ENCODE measurements at places on chromosomes 2 and 18. TPM values are rescaled to one million over a fixed set of nuclear protein-coding genes. Genes with fewer than 3 reads are reported as not detected.

DNA sequence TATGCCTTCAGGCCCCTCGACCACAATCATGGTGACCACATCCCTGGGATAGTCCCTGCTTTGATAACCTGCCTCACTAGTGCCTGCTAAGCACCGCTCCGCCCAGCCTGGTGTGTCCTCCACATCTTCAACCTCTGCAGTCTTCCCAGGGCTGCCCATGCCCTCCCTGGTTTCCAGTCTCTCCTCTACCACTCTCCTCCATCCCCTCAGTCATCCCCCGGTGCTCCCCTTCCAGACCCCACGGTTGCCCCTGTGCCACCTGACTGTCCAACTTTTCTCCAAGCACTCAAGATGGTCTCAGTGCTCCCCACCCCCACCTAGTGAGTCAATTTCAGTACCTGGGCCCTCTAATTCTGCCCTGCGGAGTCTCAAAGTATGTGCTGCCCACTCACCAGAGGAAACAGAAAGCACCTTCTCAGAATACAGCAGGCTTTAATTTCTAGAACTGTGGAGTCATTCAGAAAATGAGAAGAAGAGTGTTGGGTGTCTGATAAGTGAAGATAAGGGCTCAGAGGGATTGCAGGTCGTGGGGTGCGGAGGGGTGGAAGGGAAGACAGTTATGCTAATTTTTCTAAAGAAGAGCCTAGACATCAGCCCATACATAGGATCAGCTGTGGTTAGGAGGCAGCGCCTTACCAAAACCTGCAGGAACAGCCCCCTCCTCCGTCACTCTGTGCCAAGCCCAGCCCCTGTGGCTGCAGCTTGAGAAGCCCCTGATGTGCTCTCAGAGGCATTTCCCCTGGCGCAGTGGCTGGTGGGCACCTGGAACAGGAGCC lies 53.6 kb upstream of the CAB39 start:
- DNase-seq, result no peak

DNA sequence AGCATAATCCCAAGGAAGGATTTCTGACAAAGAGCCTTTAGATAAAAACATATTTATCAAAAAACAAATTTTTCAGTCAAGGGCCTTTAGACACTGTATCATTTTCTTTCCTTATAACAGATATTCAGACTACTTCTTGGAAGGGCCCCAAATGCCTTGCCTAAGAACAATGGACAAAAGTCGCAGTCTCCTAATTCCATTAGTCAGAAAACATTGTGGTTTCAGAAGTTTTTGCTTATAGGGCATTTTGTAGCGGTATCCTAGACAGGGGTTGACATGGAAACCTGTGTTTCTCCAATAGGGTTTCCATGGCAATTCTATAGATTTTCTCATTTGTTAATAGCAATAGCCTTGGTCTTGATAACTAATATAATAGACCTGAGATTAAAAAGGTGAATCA lies 36.7 kb upstream of the AGPS start:
- no peak for DNase-seq

DNA sequence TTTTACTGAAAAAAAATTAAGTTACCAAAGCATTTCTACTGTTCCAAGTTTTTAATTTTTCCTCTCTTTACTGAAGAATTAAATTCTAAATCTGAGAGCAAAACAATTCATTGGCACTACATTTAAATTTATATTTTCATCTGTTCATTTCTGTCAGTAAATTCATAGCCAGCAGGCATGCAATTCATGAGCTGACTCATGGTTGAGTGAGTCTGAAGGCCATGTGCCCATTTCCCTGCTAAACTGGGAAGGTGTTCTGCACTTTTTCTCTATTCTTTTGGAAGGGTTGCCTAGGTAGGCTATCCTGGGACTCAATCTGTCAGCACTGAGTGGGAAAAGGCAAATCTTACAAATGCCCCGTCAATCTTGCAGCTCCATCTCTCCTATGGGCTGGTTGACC lies 88.7 kb downstream of the KLHL14 start:
- no peak for DNase-seq

DNA sequence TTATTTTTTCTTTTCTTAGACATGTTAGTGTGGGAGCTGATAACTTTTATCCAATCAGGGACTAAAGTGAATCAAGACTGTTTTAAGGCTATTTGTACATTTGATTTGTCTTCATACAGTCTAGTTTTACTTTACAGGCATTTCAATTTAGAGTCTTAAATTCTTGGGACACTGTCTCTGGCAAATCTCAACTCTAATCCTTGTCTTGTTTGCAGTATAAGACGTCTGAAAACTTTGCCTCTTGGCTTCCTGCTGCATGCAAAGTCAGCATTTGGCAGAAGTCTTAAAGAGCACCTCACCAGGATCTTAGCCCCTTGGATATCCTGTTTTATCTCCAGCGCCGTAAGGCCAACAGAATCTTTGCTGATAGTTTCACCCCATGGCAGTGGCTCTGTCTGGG lies 30.3 kb downstream of the SPOPL start:
- no peak for DNase-seq

DNA sequence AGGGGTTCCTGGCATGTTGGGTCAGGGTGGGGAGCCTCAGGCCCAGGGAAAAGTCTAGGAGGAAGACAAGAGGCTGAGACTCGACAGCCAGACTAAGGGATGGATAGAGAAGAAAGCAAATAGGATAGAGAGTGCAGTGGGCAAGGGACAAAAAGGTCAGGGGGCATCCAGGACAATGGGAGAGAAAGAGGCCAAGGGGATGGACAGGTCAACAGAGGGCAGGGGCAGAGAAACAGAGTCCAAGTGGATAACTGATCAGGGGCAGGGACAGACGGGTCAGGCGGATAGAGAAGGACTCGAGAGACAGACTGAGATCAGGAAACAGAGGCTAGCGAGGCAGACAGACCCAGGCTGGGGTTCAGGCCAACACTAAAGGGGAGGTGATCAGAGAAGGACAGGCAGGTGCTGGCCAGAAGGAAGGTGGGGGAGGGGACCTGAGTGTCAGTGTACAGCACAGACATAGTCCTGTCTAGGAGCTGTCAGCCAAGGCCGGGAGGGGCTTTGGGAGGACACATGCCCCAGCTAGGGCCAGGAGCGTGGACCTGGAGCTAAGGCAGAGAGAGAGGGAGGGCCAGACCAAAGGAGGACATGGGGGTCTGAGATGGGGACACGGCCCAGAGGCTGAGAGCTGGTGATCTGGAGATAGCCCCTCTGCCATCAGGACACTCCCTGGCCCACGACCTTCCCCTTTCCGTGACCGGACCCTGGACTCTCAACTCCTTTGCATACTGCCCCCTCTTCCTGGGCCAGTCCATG lies 12.2 kb downstream of the ASIC4 start:
- DNase-seq, result no peak

LRPPRC gene
- total RNA-seq, result 64.4 TPM

UGT1A10 gene
- not detected for total RNA-seq
